ENCODE measurements at places on chromosomes 2 and 18.
A peak's percentile ranks its signal among the peaks of the same experiment; 100 is the strongest.

DNA sequence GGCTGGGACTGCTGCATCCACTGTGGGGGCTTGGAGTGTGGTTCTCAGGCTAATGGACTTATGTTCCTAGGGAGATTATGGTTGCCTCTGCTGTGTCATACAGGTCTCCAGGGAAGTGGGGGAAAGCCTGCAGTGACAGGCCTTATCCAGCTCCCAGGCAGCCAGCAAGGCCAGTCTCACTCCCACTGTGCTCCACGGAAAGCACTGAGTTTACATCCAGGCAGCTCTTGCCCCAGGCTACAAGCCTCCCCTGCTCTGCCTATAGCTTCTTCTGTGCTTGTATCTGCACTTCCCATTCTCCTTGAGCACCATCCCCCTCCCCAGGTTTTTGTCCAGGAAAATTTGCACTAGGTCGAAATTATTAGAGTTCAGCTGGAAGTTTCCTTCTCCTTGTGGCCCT lies 231.9 kb downstream of the ZRANB3 start:
- no peak for DNase-seq

- DNase-seq = peak; percentile 18
Measured at GRCh38 chr2:584863-585823, 92.1 kb downstream of the TMEM18 start.

GRCh38 chr2:43223521-43224001 lies 2.8 kb downstream of the ZFP36L2 start:
- DNase-seq = no peak

- DNase-seq = no peak
Measured at GRCh38 chr2:127121776-127122176, 14.8 kb upstream of the BIN1 start.

DNA sequence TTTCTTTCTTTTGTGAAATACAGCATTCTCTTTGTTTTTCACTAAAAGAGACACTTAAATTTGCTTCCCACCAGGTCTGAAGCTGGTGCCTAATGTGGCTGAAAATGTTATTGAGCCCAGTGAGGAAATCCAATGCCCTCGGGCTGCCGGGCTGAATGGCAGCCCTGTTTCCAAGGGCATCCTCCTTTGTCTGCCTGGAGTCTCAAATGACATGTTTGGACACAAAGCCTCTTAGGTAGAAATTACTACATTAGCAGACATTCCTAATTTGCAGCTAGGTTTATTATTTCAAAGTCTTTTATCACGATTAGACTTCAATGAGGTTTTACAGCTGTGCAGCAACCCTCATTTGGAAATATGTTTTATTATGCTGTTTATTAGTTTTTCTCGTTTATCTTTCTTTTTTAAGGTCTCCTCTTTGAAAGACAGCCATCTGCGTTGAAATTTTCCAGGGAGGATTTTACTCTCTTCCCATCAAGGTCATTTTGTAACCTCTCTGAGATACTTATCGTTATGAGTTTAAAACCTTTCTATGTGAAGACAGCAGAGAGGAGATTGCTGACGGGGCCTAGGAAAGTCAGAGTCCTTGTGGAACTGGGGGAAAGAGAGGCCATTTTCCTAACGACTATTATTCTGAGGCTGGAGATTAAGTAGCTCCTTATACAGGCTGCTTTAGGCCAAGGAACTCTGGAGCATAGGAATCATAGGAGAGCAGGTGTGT lies 59.0 kb upstream of the ZNF532 start:
- no peak for DNase-seq

GRCh38 chr18:39951142-39951720 lies 2003.8 kb upstream of the PIK3C3 start:
- no peak for DNase-seq

Measured in HL-60 (cell line).